ENCODE measurements at places on chromosomes 2 and 18.

- DNase-seq, result no peak
Observed at GRCh38 chr2:150389447-150389846, 98.0 kb downstream of the RND3 start.

DNA sequence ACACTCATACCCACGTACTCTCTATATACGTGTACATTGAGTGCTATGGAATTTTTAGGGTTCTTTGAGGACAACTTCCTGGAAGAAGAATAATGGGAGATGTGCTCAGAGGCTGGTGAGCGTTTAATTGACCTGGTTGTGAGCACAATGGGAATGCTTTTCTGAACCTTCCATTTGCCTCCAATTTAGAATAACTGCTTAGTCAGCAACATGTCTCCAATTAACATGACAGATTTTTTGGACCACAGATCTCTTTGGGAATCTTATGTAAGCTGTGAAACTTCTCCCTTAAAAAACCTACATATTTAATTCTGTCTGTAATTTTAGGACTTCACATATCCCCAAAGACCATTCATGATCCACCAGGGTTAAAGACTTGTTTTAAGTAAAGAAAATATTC is 166.7 kb upstream of the TNP1 start:
- DNase-seq, result no peak

DNA sequence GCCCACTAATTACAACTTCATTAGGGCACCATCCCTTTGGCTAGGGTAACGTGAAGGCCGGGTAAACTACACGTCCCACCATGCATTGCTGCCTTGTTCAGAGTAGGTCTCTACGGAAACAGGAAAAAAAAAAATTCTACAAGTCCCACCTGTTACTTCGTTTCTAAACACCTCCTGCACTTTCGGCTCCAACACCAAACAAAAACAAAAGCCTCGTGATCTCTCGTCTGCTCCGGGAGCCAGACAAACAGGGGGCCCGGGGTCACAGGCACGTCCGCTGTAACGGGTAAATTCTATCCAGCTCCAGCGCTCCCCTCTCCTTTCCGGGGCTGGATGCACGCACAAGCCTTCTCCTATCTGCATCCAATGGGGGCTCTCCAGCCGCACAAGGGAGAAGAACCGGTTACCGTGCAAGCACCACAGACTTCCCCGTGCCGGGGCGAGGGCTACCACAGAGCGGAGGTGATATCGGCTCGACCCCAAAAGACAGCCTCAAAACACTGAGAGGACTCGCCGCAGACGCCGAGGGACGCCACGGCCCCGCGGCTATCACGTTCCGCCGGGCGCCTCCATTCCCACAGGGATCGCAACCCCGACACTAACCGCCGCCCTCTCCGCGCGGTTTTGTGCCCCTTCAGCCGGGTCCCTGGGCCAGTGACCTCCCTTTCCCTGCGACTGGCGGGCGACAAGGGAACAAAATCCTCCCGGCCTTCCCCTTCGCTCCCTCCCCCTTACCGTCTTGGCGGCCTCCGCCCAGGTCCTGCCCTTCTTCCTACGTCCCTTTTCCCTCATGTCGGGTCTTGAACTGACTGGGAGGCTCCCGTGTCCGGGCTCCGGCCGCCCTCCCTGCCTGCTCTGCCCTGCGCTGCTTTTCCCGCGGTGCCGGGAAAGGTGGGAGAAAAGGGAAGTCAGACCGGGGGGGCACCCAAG is 591 bp downstream of the ASXL2 start:
- peak; percentile 40 for DNase-seq

DNA sequence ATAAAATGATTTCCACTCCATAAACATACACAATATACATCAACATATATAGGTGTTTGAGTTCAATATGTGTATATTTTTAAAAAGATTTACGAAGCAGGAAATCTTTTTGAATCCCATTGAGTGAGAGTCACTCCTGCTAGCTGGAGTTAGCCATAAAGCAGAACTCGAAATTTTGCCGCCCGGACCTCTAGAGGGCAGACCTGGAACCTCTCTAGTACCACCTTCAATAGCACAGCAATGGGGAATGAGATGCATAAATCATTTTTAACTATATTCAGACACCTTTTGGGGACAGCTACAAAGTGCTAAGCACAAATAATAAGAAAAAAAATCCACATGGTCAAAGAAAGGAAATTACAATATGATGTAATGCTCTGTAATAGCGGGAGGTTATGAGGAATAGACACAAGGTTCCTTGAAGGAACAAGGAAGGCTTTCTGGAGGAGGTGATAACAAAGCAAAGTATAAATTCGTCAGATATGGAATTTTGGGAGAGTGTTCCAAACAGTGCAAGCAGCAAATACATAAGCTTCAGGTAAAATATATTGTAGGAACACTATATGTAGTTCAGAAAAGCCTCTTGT is 533.4 kb downstream of the ERBB4 start:
- peak; percentile 61 for DNase-seq

GRCh38 chr2:31922542-31923408 is 88.0 kb downstream of the MEMO1 start:
- DNase-seq, result no peak

GRCh38 chr2:157319795-157320194 is 5.8 kb downstream of the ERMN start:
- no peak for DNase-seq

GRCh38 chr2:6748406-6749067 is 117.2 kb downstream of the CMPK2 start:
- no peak for DNase-seq

DNA sequence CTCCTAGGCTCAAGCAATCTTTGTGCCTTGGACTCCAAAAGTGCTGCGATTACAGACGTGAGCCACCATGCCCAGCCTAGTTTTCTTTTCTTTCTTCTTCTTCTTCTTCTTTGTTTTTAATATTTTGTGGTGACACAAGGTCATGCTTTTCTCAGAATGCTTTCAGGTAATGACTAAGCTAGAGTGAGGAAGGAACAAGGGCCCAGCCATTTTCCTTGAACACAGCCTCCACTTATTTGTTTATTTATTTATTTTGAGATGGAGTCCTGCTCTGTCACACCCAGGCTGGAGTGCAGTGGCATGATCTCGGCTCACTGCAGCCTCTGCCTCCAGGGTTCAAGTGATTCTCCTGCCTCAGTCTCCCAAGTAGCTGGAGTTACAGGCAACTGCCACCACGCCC is 74.3 kb upstream of the ST3GAL5 start:
- DNase-seq, result no peak

DNA sequence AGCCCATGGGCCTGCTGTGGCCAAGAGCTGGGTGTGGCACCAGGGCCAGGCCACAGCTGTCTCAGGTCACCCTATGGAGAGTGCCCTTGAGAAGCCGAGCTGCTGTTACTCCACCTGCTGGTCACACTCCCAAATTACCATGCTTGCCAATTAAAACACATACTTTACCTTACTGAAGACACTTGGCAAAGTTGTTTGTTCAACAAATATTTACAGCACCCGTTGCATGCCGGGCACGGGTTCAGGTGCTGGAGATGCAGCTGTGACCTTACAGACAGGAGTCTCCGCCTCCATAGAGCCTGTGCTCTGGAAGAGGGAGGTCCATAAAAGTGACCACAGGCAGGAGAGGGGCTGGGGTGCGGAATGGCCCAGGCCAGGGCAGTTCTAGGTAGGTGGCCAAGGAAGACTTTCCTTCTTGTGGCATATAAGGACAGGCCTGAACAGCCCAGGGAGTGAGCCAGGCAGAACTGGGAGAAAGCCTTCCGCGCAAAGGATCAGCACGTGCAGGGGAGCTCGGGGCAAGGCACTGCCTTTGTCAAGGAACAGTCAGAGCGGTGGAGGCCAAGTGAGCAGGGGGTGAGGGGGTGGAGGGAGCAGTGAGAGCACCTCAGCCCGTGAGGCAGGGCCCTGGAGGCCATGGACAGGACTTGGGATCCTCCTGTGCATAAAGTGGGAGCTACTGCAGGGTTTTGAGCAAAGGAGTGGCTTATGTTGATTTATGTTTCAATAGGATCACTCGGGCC is 23.6 kb upstream of the RBM44 start:
- DNase-seq, result peak; percentile 50

- DNase-seq, result no peak
Observed at GRCh38 chr2:175002547-175003274, 2.5 kb downstream of the CHN1 start.

GRCh38 chr2:12616456-12617156 is 100.1 kb upstream of the TRIB2 start:
- no peak for DNase-seq

DNA sequence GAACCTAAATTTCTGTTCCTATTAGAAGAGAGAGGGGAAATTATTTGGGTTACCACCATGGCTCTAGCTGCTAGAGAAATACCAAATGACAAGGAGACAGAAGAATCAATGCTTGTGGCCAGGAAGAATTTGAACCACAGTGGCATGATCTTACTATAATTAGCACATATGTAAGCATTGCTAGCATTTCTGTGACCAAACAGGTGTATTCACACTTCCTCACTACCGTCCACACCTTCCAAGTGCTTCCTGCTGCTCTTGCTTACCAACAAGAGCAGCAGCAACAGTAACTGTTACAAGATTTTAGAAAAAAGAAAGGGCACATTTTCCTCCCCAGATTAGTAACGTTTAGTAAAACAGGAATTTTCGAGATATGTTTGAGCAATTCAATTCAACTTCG is 60.5 kb downstream of the CDH7 start:
- DNase-seq, result no peak

- no peak for DNase-seq
Observed at GRCh38 chr2:169619946-169620345, 35.8 kb downstream of the PPIG start.

GRCh38 chr2:67565761-67566160 is 168.6 kb downstream of the ETAA1 start:
- DNase-seq, result peak; percentile 18

GRCh38 chr2:45781464-45781811 is 130.0 kb downstream of the PRKCE start:
- no peak for DNase-seq

- DNase-seq, result no peak
Observed at GRCh38 chr2:72112401-72112800, 35.3 kb downstream of the CYP26B1 start.

DNA sequence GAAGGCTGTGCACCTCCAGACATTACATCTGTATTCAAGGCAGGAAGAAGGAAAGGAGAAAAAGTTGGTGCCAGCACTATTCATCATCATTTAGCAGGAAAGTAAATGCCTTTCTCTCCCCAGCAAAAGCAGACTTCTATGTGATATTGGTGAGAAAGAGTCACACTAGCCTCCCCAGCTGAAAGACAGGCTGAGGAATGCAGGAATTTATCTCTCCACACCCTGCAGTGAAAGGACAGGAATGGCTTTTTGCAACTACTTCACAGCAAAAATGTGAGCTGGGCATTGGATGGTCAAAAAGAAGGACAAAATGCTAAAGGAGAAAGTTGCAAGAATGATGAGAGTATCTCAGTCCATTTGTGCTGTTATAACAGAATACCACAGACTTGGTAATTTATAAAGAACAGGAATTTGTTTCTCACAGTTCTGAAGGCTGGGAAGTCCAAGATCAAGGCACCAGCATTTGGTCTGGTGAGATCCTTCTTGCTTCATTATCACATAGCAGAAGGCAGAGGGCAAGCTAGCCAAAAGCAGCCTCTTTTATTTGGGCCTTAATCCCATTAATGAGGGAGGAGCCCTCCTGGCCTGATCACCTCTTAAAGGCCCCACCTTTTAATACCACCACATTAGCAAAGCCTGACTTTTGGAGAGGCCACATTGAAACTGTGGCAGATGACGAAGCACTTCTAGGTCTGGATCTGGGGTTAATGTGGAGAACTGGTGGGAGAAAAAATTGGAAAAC is 388.1 kb upstream of the SLC14A2 start:
- no peak for DNase-seq

- DNase-seq, result no peak
Observed at GRCh38 chr2:200125444-200126284, 170.3 kb downstream of the MAIP1 start.

DNA sequence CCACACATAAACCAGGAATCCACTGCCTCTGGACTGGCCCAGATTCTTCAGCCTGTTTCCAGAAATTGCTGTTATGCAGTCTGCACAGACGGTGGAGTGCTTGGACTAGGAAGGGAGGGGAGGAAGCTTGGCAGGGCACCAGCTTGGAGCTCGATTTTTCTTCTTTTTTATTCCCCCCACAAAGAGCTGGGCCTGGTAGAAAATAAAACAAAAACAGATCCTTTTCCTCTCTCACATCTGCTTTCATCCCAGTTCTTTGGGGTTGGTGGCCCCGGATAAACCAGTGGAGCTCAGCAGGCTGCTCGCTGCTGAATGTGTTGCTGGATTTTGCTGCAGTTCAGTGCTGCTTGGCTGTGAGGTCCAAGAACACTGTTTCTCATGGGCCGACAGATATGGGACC is 16.0 kb downstream of the LRRTM1 start:
- no peak for DNase-seq

GRCh38 chr18:69035756-69036155 is 237.9 kb downstream of the CCDC102B start:
- DNase-seq, result no peak

Data from kidney glomerular epithelial cell (primary cell).